Activated gamma-delta T cell treated with anti-CD3 and anti-CD28 coated beads, Interleukin-2, amount 50 U/mL, for 16 hours (primary cell): ENCODE measurements at places on chromosomes 13 and 19.

DNA sequence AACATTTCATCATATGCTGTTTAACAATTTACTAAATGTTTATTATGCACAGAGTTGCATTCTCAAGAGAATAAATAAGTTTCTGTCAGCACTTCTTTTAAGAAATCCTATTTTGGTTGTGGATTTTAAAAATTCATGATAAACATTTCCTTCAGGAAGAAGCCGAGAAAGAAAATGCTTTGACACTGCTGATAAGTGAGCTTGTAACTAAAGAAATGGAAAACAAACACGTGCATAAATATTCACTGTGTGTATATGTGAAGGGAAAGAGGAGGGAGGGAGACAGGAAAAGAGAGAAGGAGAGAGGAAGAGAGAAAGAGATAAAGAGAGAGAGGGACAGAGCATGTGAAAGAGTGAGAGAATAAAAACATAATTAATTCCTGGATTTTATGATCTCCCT, 1165.0 kb downstream of the DIAPH3 start:
- no peak for DNase-seq

- DNase-seq = no peak
Observed at GRCh38 chr13:45162194-45162593, 38.7 kb downstream of the KCTD4 start.

DNA sequence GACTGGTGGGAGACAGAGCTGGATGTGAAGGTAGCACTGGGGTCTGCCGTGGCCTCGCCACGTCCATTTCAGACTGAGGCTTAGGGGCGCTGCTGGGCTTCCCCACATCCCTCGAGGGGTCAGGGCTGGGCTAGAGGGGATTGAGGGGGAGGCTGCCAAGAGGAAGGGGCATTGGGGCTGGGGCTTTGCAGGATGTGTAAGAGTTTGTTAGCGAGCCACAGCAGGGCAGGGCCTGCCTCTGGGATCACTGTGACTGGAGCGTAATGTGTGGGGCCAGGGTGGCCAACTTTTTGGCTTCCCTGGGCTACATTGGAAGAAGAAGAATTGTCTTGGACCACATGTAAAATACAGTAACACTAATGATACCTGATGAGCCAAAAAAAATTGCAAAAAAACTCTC, 14.1 kb downstream of the ARID3A start:
- DNase-seq = no peak

- no peak for DNase-seq
Observed at GRCh38 chr13:21522130-21522529, 63.0 kb upstream of the ZDHHC20 start.

- DNase-seq = peak; percentile 90
Observed at GRCh38 chr19:6674868-6675305, 4.9 kb upstream of the TNFSF14 start.

GRCh38 chr13:45490068-45490467, 25.3 kb downstream of the COG3 start:
- no peak for DNase-seq

- no peak for DNase-seq
Observed at GRCh38 chr19:21109116-21109515, 27.1 kb downstream of the ZNF714 start.

GRCh38 chr13:30088312-30088855, 219.0 kb downstream of the KATNAL1 start:
- DNase-seq = no peak

DNA sequence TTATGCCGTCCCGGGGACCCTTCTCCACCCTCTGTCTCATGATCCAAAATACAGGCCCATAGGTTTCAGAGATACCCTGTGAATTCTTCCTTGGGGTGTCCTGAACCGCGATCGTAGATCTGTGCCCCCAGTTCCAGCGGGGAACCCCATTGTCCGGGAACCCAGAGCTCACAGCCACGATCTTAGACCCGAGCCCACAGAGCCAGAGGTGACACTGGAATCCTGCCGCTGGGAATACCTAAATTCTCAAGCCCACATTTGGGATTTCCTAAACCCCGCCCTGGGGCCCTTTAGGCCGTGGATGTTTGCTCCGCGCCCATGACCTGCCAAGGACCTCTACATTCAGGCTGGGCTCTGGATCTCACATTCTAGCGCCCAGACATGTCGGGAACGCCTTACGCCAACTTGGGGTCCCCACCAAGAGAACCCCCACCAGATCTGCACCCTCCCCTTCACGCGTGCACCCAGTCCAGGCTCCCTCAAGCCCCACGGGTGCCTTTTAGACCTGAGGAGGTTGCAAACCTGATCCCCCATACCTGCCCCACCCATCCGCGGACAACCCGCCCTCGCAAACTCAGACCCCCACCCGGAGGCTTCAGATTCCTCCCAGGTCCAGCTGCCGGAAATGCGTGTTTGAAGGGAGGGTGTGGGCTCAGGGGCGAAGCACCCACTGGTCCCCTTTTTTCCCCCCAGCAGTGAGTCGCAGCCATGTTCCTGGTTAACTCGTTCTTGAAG, 605 bp downstream of the CAPNS1 start:
- peak; percentile 8 for DNase-seq

DNA sequence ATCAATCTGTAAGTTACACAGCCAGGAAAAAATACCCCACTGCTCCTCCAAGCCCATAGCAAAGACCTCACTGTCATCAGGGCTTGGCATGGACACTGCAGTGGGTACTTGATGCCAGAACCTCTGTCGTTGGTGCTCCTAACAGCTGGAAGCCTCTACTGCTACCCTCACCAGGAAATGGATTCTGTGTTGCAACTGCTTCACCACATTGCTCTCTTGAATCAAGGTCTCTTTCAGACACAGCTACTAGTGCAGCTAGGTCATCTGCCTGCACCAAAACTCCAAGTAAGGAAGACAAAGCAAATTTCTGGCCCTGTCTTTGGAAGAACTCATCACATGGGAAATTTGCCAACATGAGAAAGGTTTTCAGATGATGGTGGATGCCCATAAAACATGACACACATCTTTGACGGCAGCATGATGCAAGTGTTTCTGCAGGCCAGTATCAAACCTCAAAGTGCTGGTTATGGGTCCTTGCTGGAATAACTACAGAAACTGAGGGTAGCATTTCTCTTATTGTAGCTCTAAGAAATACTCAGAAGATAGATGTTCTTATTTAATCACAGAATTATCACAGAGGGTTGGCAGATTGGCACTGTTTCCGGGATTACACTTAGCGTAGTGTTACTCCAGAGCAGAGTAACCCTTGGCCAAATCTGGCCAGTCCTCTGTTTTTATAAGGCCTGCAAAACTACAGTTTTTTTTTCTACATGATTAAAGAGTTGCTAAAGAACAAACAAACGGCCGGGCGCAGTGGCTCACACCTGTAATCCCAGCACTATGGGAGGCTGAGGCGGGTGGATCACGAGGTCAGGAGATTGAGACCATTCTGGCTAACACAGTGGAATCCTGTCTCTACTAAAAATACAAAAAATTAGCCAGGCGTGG, 12.9 kb upstream of the PCCA start:
- DNase-seq = no peak

GRCh38 chr13:50209631-50210030, 194.4 kb downstream of the KCNRG start:
- DNase-seq = no peak

- no peak for DNase-seq
Observed at GRCh38 chr13:98307463-98308085, 130.5 kb upstream of the RNF113B start.

- no peak for DNase-seq
Observed at GRCh38 chr19:35937345-35938281, 1.4 kb downstream of the LRFN3 start.

GRCh38 chr13:24071423-24072075, 89.0 kb upstream of the SPATA13 start:
- DNase-seq = no peak

GRCh38 chr13:84672616-84673015, 790.3 kb upstream of the SLITRK1 start:
- no peak for DNase-seq

DNA sequence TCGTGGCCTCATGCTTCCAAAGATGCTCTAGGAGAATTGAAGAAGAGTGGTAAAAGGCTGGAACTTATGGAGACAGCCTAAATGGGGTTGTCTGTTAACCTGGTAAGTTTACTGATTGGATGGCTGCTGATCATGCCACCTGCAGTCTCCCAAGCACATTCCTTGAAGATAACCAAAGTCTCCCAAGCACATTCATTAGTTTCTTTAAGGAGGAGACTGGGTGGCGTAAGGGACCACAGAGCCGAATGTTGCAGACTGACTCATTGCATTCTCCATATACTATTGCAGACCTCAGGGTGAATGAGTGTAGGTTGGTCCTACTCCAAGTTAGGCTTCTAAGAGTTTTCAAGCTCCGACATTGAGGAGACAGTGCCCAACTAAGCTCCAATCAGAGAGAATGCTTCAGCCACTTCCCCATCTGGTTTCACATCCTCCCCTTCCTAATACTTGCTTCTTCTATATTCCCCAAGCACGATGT, at the start of gene IGFL3:
Gene IGFL3, minus strand, starts transcription at position 51 of the 478 bp plus-strand sequence. Its CDS starts 39 bp downstream, at position 12.
- no peak for DNase-seq

GRCh38 chr19:35845215-35846037, 6.9 kb downstream of the NPHS1 start:
- DNase-seq = no peak

- DNase-seq = peak; percentile 37
Observed at GRCh38 chr13:29923554-29924481, 73.4 kb upstream of the UBL3 start.

- no peak for DNase-seq
Observed at GRCh38 chr19:45967246-45967645, 6.4 kb downstream of the NOVA2 start.

DNA sequence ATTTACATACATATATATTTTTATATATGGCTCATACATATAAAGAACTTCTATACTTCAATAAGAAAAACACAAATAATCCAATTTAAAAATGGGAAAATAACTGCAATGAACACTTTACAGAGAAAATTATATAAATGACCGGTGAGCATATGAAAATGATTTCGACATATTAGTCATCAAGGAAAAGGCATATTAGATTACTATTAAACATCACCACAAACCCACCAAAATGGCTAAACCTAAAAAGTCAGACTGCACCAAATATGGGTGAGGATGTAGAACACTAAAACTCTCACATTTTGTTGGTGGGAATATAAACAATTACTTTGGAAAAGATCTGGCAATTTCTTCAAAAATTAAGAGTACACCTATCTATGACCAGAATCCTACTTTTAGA, 316.2 kb downstream of the ENOX1 start:
- no peak for DNase-seq

DNA sequence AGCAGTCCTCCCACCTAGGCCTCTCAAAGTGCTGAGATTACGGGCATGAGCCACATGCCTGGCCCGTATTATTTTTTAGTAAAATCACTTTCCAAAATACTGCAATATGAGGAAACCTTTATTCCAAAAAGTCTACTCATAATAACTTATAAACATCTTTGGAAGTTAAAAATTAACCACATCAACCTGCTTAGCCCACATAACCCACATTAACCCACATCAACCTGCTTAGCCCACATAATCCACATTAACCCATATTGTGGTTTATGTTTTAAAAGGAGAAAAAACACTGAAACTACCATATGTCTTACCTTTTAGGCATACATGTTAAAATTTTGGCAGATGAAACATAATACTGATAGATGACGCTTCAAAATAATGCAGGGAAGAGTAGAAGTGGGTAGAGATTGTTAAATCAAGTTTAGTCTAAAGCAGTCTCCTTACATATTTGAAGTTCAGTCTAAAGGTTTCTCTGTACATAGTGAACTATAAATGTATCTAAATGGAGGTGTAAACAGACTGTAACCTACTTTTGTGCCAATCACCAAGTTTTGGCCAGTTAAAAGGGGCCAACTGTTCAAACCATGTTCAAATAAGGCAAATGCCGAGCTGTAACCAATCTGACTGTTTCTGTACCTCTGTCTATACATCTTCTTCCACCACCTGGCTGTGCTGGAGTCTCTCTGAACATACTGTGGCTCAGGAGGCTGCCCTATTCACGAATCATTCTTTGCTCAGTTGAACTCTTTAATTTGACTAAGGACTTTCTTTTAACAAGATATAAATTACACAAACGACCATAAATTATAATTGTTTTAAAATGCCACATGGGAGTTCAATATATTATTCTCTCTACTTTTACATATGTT, 14.5 kb downstream of the KPNA3 start:
- no peak for DNase-seq

- no peak for DNase-seq
Observed at GRCh38 chr13:52776726-52777125, 37.1 kb upstream of the CNMD start.

DNA sequence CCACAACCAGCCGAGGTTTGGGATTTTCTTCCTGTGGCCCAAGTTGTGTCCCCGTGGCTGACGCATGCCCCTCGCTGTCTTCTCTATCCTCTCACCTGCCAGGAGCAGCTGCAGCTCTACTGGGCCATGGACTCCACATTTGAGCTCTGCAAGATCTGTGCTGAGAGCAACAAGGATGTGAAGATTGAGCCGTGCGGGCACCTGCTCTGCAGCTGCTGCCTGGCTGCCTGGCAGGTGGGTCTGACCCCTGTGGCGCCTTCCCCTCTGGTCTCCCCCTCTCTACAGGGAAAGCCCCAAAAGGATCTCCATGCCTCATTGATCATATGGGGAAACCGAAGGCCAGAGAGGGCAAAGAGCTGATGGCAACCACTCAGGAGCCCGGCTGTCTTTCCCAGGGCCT, 14.6 kb downstream of the CBLC start:
- DNase-seq = no peak

GRCh38 chr13:99980201-99980823, 1.3 kb upstream of the ZIC2 start:
- peak; percentile 29 for DNase-seq

DNA sequence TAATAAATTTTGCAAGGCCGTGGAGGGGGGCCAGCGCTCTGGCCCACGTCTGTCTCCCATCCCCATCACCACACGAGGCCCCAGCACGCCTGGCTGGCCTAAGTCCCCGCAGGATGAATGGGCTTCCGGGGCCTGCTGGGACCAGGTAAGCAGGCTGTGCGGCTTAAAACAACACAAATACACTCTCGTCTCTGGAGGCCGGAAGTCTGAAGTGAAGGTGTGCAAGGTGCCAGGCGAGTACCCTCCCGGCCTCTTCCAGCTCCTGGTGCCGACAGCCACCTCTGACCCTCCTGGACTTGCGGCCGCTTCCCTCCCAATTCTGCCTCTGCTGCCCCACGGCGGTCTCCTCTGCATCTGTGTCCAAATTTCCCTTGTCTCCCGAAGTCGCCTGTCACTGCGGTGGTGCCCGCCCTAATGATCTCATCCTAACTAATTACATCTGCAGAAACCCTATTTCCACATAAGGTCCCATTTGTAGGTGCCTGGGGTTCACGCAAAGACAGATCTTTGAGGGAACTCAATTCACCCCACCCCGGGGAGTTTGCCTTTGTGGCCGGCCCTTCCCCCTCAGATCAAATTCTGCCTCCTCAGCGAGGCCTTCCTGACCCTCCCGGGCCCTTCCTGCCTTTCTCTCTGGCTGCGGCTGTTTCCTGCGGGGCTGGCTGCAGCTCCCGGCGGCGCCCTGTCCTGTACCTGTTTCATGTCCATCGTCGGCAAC, 8.1 kb upstream of the PTBP1 start:
- DNase-seq = no peak

GRCh38 chr13:77702366-77702765, 4.9 kb downstream of the SLAIN1 start:
- DNase-seq = no peak

DNA sequence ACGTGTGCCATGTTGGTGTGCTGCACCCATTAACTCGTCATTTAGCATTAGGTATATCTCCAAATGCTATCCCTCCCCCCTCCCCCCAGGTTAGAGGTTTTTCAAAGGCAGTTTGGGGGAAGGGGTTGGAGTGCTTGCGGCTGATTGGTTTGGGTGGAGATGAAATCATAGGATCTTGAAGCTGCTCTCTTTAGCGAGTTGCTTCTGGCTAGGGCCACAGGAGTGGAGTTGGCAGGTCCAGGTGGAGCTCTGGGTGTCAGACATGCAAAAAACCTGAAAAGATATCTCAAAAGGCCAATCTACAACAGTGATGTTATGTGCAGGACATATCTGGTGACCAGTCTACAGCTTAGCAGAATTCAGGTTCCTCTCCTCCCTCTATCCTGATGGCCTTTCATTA, 32.6 kb upstream of the CXCL17 start:
- DNase-seq = no peak
